Activated CD4-positive, alpha-beta T cell treated with anti-CD3 and anti-CD28 coated beads, Interleukin-2, amount 10 ng/mL, durations not matched to agents 24 days and 14 days (primary cell): ENCODE measurements at places on chromosomes 5 and 9. TPM values are rescaled to one million over a fixed set of nuclear protein-coding genes. Genes with fewer than 3 reads are reported as not detected.

The ENTREP1 gene
- total RNA-seq, result not detected in 2 replicates

The TUT7 gene
- 38.9 and 39.7 TPM in 2 replicates for total RNA-seq

The PSD2 gene
- not detected in 2 replicates for total RNA-seq

The TRIM7 gene
- 2.7 TPM in 2 replicates for total RNA-seq

The DCANP1 gene
- total RNA-seq, result not detected in 2 replicates

The SLC6A7 gene
- total RNA-seq, result not detected in 2 replicates

The TAF11L10 gene
- not detected in 2 replicates for total RNA-seq

The SPATA9 gene
- not detected in 2 replicates for total RNA-seq

The FSTL4 gene
- total RNA-seq, result 0.42 TPM in 1 of 2 replicates, not detected in the other

DNA sequence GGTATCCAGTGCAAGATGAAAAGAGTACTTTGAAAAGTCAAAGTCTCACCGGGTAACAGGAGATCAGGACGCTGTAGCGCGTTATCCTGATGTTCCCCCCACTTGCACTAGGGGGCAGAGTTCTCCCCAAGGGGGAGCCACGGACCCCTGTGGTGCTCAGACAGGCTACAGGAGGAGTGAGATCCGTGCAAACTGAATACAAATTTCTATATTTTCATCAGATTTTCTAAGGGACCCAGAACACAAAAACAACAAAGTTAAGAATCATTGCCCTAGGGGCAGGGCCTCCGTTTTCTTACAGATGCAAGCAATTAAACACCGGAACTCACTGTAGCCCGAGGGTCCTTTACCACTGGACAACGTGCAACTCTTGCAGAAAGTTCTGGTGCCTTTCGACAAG is 2.0 kb downstream of the MYO10 start:
- no peak overlapping the region for H3K4me3 ChIP-seq
- peaks cover 62% of the 10 kb centered on the region for H3K27me3 ChIP-seq
- no peak overlapping the region for H3K27ac ChIP-seq
- peak; percentile 73 for DNase-seq

GRCh38 chr9:36755019-36755418 is 182.3 kb downstream of the MELK start:
- H3K4me3 ChIP-seq, result no peak overlapping the region
- H3K27me3 ChIP-seq, result peaks cover 21% of the 10 kb centered on the region
- H3K4me1 ChIP-seq, result no peaks in the 10 kb centered on the region
- H3K36me3 ChIP-seq, result no peaks in the 10 kb centered on the region

- no peak for DNase-seq
- no peak overlapping the region for H3K4me3 ChIP-seq
- H3K27ac ChIP-seq, result no peak overlapping the region
- no peaks in the 10 kb centered on the region for H3K4me1 ChIP-seq
- H3K36me3 ChIP-seq, result no peaks in the 10 kb centered on the region
Observed at GRCh38 chr5:117833691-117834090, 1154.7 kb downstream of the DTWD2 start.

- H3K4me3 ChIP-seq, result no peak overlapping the region
- peaks cover 12% of the 10 kb centered on the region for H3K36me3 ChIP-seq
- peaks cover 8% of the 10 kb centered on the region for H3K4me1 ChIP-seq
- no peak for DNase-seq
Observed at GRCh38 chr5:138824516-138824915, 50.6 kb downstream of the LRRTM2 start.

GRCh38 chr5:179767496-179768100 is 26.2 kb upstream of the LTC4S start:
- no peaks in the 10 kb centered on the region for H3K27me3 ChIP-seq
- no peak overlapping the region for H3K27ac ChIP-seq
- H3K4me3 ChIP-seq, result no peak overlapping the region
- DNase-seq, result no peak

GRCh38 chr5:170809551-170809950 is 26.0 kb downstream of the GABRP start:
- no peak for DNase-seq
- no peaks in the 10 kb centered on the region for H3K36me3 ChIP-seq
- no peaks in the 10 kb centered on the region for H3K27me3 ChIP-seq
- no peaks in the 10 kb centered on the region for H3K4me1 ChIP-seq
- H3K27ac ChIP-seq, result no peak overlapping the region

DNA sequence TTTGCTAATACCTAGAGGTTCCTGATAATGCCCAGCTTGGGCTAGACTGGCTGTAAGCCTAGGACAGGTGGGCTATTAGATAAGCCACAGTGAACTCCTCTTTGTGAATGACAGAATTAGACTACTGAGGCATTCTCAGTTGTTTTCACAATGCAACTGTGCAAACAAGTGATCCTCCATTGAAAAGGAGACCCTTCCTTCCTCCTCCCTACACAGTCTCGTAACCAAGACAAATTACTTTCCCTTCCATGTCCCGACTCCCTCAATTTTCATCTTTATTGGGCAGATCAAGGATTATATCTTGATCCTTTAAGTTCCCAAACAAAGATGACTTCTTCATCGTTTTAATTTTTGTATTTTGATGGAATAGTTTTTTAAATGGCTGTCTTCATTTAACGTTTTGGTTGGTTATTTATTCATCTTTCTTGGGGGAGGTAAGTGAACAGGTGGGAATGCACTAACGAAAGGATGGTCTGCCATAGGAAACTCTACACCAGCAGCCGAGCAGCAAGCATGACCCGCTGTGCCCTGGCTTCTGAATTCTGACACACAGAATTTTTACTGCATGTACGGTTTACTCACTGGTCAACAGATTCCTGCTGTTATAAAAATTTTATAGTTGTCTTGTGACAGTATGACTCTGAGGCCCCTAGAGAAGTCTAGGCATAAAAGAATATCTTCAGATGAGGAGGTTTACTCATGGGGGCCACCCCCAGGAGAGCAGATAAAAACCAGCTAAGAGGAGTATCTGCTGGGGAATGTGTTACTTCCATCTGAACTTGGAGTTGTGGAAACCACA is 137.5 kb upstream of the TUT7 start:
- peaks cover 2% of the 10 kb centered on the region for H3K27me3 ChIP-seq
- DNase-seq, result no peak
- H3K27ac ChIP-seq, result no peak overlapping the region
- no peak overlapping the region for H3K4me3 ChIP-seq
- no peaks in the 10 kb centered on the region for H3K4me1 ChIP-seq

DNA sequence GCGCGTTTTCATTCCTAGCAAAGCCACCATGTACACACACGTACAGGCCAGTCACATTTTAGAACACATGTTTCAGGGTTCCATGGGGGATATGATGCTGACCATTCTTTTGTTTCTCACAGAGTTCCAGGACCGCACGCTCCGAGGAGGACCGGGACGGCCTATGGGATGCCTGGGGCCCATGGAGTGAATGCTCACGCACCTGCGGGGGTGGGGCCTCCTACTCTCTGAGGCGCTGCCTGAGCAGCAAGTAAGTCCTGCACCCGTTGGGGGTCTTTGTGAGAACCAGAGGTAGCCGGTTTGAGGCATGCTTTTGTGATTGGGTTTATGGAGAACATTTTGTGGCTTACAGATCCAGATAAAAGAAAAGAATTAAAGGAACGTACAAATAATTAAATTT is 30.8 kb downstream of the ADAMTSL1 start:
- H3K4me3 ChIP-seq, result no peak overlapping the region
- H3K36me3 ChIP-seq, result no peaks in the 10 kb centered on the region
- no peak for DNase-seq

DNA sequence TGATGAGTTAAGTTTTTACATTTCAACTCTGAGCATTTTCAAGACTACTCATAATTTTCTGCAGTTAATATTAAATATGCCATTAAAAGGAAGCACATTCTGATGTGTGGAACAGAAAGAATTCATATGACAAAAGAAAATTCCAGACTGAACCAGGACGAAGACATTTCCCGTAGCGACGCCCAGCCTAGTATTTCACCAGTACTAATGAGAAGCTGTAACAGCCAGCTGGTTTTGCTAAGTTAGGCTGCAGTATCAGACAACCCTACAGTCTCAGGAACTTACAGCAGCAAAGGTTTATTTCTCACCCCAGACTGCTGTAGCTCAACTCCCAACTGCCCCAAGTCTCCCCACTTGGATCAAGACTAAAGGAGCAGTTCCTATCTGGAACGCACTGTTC is 91.6 kb downstream of the TMEM174 start:
- H3K27me3 ChIP-seq, result peaks cover 16% of the 10 kb centered on the region
- H3K27ac ChIP-seq, result no peak overlapping the region
- DNase-seq, result no peak

GRCh38 chr9:123005964-123006363 is 27.5 kb upstream of the GPR21 start:
- H3K27ac ChIP-seq, result no peak overlapping the region
- peaks cover 3% of the 10 kb centered on the region for H3K36me3 ChIP-seq
- H3K4me1 ChIP-seq, result no peaks in the 10 kb centered on the region
- no peak for DNase-seq

GRCh38 chr5:466661-467310 is 23.8 kb downstream of the EXOC3 start:
- no peak overlapping the region for H3K27ac ChIP-seq
- H3K4me1 ChIP-seq, result peaks cover 27% of the 10 kb centered on the region
- H3K27me3 ChIP-seq, result no peaks in the 10 kb centered on the region
- H3K36me3 ChIP-seq, result peaks cover 45% of the 10 kb centered on the region
- no peak for DNase-seq
- no peak overlapping the region for H3K4me3 ChIP-seq

- H3K4me3 ChIP-seq, result no peak overlapping the region
- no peak for DNase-seq
- no peak overlapping the region for H3K27ac ChIP-seq
- peaks cover 3% of the 10 kb centered on the region for H3K27me3 ChIP-seq
- H3K36me3 ChIP-seq, result no peaks in the 10 kb centered on the region
- peaks cover 4% of the 10 kb centered on the region for H3K4me1 ChIP-seq
Observed at GRCh38 chr5:135826221-135826525, 8.3 kb upstream of the SLC25A48 start.

DNA sequence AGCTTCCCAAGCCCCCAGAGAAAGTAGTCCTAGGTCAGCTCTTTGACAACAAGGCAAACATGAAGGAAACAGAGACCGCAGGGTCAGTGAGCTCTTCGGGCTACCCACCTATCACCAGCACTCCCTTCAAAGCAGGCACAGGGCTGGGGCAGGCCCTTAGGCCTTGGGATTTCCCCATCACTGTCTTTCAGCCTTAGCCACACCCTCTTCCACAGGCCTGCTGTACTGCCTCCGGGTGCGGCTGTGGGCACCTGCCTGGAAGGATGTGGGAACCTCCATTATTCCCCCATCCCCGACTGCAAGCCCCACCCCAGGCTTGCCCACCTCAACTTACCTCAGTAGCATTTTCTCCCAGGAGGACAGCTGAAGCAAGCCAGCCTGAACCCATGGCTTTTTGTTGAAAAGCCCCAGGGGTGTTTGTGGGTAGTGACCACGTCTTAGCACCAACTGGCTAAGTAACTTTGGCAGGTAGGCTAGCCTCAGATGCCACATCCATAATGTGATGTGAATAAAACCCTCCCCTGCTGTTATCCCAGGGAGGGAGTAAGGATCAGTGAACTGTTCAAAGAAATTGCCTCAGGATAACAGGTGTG is 100.2 kb downstream of the PIK3R1 start:
- no peak overlapping the region for H3K27ac ChIP-seq
- no peaks in the 10 kb centered on the region for H3K36me3 ChIP-seq
- no peak overlapping the region for H3K4me3 ChIP-seq
- H3K4me1 ChIP-seq, result peaks cover 16% of the 10 kb centered on the region
- peaks cover 25% of the 10 kb centered on the region for H3K27me3 ChIP-seq

GRCh38 chr5:158390577-158390976 is 531.6 kb upstream of the CLINT1 start:
- DNase-seq, result no peak
- H3K4me3 ChIP-seq, result no peak overlapping the region
- no peak overlapping the region for H3K27ac ChIP-seq
- H3K36me3 ChIP-seq, result no peaks in the 10 kb centered on the region
- no peaks in the 10 kb centered on the region for H3K4me1 ChIP-seq

DNA sequence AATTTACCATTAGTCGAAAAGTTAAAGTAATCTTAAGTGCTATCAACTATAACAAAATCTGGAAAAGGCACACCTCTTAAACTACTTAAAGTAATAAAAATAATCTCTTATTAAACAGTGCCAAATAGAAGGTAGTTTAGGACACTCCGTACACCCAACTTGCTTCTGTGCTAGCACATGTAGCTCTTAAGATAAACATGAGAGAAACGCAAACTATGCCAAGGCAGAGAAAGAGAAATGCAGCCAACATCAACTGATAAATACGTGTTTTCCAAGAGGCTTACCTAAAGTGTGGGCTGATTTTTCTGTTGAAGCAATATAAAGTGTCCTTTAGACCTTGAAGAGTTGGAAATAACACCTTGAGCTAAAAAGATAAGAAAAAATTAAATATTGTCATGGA is 480.6 kb upstream of the DAB2 start:
- DNase-seq, result no peak
- H3K27me3 ChIP-seq, result peaks cover 4% of the 10 kb centered on the region
- no peaks in the 10 kb centered on the region for H3K36me3 ChIP-seq
- H3K4me3 ChIP-seq, result no peak overlapping the region
